ENCODE measurements at places on chromosomes 5 and 9.

GRCh38 chr9:117704597-117704996 lies 394 bp downstream of the TLR4 start:
- DNase-seq: no peak

- DNase-seq: no peak
Observed at GRCh38 chr5:136732751-136733150, 367.4 kb upstream of the TRPC7 start.

DNA sequence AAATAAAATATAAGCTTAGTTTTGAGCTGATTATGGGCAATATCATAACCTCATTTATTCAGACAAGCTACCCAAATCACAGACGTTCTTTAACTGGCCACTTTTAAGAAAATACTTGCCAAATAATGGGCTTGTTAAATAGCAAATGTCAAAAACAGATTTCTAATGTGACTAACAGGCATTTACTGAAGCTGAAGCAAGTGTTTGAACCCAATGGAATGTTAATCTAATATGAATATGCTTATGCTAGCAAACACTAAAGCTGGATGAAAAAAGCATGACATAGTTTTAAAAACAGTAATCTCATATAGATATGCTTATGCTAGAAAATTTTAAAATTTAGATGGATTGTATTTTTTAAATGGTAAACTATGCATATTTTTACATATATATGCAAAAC lies 411.6 kb upstream of the PTGER4 start:
- no peak for DNase-seq

DNA sequence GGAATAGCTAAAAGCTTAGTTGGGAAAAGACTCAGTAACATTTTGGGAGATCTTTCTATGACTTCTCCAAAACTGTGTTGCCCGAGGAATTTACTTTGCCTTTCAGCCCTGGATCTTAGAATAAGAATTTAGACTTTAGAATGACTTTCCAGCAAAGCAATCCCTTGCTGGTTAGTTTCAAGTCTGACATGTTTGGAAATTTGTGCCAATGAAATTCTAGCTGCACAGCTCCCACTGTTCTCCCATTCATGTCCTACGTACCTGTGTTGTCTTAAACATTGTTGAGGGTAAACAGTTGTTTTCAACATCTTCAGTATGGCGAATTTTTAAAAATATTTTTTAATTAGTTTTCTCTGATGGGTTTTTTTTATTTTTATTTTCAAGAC lies 111.4 kb downstream of the CCDC192 start:
- peak; percentile 78 for DNase-seq

GRCh38 chr9:134626571-134627416 lies 14.8 kb upstream of the COL5A1 start:
- DNase-seq: peak; percentile 29

DNA sequence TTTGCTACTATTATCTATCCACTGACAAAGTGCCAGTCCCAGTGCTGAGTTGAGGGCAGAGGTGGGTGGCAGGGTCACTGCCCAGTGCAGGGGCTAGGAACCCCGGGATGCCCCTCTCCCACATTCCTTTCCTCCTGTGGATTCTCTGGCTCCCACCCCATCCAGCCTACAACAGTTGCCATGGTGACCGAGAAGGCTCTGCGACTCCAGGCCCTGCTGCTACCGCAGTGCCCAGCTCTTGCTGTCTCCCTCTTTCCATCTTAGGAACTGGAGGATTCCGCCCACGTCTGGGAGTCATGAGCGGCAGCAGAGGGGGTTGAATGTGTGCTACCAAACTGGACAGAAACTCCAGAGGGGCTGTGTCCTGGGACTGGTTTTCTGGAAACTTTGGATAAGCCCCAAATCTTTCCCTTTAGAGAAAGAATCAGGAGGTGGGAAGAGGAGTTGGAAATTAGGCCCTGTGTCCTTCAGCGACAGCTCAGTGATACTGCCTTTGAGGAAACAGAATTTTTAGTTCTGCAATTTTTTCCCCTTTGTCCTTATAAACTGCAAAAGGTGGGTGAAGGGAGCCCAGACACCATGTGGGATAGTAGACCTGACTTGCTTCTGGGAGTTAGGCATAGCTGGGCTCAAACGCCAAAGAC lies 20.7 kb upstream of the C5orf47 start:
- no peak for DNase-seq

DNA sequence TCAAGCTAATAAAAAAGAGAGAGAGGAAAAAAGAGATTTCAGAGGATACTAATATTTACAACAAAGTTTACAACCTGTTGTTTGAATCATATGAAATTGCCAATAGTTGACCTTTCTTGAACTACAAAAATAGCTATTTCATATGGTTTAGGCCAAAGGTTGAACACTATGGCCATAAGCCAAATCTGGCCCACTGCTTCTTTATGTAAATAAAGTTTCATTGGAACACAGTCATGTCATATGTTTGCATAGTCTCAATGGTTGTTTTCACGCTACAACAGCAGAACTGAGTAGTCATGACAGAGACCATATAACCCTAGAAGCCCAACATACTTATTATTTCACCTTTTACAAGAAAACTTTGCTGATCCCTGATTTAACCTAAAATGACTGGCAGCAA lies 20.9 kb downstream of the SEMA5A start:
- DNase-seq: no peak

DNA sequence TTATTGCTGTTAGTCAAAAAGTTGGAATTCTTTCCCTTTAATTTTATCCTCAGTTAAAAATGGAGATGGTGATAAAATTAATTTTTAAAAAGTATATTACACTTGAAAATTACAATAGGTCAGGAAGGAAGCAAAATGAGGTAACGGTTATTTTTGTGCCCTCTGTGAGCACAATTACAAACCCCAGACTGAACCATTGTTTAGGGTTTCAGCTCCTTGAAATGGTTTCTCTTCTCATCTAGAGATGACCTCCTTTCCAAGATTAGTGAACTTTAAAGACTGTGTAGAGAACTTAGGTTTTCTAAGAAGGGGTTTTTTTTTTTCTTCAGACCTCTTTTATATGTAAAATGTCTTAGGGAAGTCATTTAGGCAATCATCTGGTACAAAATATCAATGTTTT lies 126.2 kb upstream of the CHD1 start:
- DNase-seq: no peak

- no peak for DNase-seq
Observed at GRCh38 chr5:134604908-134605307, 27.7 kb downstream of the SAR1B start.

DNA sequence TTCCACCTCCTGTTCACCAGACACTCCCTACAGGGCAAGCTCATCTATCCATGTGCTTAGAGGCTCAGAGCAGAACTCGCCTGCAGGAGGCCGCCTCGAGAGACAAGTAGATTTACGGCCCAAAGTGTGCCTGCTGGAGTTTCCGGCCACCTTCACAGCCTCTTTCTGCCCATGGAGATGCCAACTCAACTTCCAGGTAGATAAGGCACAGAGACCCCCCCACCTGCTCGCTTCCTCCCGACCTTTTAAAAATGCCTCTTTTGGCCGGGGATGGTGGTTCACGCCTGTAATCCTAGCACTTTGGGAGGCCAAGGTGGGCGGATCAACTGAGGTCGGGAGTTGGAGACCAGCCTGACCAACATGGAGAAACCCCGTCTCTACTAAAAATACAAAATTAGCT lies 46.6 kb downstream of the EXD3 start:
- no peak for DNase-seq

- DNase-seq: no peak
Observed at GRCh38 chr9:80020056-80020455, 448.3 kb downstream of the TLE4 start.

DNA sequence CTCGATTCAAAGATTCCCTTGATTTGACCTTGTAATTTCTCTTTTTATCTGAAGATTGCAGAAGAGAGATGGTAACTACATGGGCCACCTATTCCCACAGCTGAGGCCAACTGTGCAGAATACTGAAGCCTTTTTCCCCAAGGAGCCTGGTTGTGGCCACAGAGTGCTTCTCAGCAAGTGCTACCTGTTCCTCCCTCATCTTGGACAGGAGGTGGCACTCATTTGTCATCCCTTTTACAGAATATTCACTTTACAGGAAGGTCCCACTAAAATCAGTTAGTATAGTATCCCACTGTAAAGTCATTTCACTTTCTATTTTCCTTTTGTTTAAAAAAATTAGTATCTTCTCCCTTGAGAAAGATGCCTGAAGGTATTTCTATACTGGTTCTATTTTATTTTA lies 346.4 kb downstream of the ARL15 start:
- no peak for DNase-seq

DNA sequence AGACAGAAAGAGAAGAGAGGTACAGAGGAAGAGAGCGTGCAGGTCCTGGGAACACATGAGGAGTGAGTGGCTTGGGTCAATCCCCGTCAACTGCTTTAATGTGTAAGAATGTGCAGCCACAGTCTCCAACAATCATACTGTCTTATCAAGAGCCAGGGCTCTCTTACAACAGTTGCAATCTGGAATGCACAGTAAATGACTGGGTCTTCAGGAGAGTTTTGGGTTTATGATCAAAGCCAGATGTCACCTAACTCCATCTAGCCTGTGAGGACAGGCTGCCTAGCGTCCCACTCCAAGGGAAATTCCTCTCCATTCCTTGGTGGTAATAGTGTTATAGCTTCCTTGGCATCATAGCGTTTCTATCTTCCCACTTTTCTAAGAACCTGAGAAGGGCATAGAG lies 75.0 kb upstream of the TRIO start:
- no peak for DNase-seq

- DNase-seq: no peak
Observed at GRCh38 chr5:34914671-34915138, 599 bp downstream of the RAD1 start.

- no peak for DNase-seq
Observed at GRCh38 chr5:168417731-168418429, 68.4 kb upstream of the RARS1 start.

- DNase-seq: no peak
Observed at GRCh38 chr5:38906503-38906902, 60.7 kb downstream of the OSMR start.

GRCh38 chr9:4569101-4569500 lies 78.8 kb downstream of the SLC1A1 start:
- no peak for DNase-seq

DNA sequence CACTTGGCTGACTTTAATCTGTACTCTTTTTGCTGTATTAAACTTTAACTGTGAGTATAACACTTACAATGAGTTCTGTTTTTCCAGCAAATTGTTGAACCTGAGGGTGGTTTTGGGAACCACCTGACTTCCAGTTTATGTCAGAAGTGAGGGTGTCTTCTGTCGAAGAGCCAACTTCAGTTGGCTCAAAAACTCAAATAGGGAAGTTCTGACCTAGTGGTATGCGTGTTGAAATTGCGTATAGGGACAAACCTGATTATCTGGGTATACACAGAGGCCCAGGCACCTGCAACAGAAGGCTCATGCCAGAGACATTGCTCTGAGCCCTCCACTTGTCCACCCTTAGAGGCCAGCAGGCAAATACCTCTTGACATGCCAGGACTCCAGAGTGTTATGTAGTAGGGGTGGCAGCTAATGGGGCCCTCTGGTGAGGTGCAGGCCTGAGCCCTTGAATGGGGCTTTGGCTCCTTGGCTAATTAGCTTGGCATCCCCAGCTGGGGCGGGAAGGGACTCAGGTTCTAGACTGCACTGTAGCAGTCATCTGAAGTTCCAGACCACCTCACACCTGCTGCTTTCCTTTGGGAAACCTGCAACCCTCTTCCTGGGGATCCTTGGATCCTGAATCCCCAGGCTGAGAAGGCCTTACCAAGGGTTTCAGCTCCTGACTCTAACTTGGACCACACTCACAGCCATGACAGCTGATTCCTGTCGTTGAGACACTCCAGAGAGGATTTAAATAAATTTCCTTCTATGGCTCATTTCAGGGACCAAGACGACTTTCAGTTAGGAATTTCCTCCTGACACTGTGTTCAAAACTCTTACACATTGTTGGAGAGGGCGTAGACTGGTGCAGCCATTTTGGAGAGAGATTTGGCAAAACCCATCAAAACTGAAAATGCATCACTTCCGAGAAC lies 189.6 kb downstream of the HSPA4 start:
- DNase-seq: no peak

DNA sequence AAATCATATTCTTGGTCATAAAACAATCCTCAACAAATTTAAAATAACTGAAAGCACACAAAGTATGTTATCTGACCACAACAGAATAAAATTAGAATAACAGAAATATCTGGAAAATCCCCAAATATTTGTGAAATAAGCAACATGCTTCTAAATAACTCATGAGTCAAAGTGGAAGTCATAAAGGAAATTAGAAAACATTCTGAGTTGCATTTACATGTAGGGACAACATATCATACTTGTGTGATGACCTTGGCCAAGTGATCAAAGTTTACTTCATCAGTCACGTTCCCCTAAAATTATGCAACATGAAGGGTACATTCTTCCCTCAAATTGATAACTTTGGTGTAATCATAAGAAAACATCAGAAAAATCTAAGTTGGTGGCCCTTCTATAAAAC lies 64.7 kb downstream of the CSF2 start:
- no peak for DNase-seq

GRCh38 chr9:132423503-132423902 lies 13.5 kb downstream of the CFAP77 start:
- no peak for DNase-seq

GRCh38 chr5:158884827-158885518 lies 214.7 kb downstream of the EBF1 start:
- DNase-seq: no peak

- no peak for DNase-seq
Observed at GRCh38 chr5:84303315-84303714, 81.4 kb downstream of the EDIL3 start.

GRCh38 chr5:172905346-172906140 lies 53.7 kb upstream of the RPL26L1 start:
- peak; percentile 44 for DNase-seq

GRCh38 chr5:68333649-68334552 lies 118.3 kb downstream of the PIK3R1 start:
- DNase-seq: no peak

DNA sequence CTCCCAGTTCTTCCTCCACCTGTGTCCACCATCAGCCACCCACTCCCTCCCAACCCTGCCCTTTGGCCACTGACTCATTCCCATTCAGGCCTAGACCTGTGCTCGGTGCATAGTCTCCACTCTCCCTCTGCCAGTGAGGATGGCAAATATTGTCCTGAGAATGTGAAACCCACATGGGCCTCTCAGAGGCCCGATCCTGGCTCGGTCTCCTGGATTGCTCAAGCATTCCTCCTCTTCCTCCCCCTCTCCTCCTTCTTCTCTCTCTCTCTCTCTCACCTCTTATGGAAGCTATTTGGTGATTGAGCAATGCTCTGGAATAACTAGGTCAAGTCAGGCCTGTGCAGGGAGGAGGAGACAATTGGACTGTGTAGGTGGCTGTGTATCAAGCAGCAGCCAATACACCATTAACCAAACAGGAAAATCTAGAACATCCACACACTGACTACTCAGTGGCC lies 99.9 kb downstream of the KLF4 start:
- DNase-seq: no peak

DNA sequence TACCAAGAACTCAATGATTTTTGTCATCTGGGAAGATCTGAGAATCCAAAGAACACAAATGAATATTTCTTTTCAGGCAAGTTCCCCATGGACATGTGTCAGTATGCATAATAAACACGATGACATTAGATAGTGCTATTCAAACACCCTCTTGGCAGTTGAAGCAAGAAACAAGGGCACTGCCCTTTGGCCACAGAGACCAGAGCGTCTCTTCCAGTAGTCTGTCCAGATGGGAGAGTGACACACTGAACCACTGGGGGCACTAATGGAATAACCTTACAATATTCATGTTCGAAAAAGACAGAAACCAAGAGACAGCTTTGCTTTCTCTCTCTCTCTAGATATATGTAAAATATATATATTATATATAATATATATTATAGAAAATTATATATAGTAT lies 301.9 kb downstream of the CTNND2 start:
- no peak for DNase-seq

GRCh38 chr5:7904170-7904569 lies 35.2 kb downstream of the MTRR start:
- DNase-seq: no peak

Data from tongue (tissue), 3 donors.